Coronary artery (tissue), 2 donors: ENCODE measurements at places on chromosomes 4 and X.

- no peak for DNase-seq
Measured at GRCh38 chrX:66676413-66676812, 37.5 kb upstream of the EDA2R start.

GRCh38 chr4:68337004-68337403 is 12.9 kb downstream of the YTHDC1 start:
- no peak for DNase-seq

DNA sequence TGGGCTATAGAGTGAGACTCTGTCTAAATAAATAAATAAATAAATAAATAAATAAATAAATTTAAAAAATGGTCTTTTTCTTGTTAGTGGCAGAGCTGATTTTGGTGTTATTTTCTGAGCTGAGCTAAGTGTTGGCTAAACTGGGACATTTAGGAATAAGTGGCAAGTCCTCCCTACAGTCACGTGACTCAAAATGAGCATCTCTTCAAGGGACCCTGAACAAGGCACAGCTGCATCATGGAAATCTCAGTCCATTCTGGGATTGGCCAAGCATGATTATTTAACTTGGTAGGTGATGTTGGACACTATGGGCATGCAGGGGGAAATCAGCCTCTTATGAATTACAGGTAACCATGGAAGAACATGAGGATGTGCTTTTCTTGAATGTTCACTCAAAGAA is 42.0 kb downstream of the HAND2 start:
- DNase-seq = no peak

DNA sequence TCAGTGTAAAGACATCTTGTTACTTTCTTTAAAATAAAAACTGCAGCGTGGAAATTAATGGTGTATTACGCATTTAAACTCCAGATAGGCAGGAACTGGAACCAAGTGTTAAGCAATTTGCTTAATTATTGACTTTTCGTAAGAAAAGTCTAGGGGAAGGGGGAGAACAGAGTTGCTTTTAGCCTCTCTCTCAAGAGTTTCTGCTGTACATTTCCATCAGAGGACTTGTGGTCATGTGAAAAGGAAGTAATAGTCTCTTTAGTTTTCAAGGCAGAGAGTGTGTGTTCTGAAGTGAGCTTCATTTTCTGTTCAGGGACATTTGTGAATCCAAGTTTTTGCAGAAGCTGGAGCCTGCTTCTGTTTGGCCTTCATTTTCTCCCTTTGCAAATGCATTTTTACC is 127.2 kb downstream of the UBE2K start:
- DNase-seq = no peak

GRCh38 chr4:10066206-10066605 is 44.9 kb upstream of the SLC2A9 start:
- no peak for DNase-seq

- no peak for DNase-seq
Measured at GRCh38 chrX:21645886-21646285, 12.2 kb downstream of the KLHL34 start.

- no peak for DNase-seq
Measured at GRCh38 chr4:138297743-138298405, 55.7 kb upstream of the SLC7A11 start.

DNA sequence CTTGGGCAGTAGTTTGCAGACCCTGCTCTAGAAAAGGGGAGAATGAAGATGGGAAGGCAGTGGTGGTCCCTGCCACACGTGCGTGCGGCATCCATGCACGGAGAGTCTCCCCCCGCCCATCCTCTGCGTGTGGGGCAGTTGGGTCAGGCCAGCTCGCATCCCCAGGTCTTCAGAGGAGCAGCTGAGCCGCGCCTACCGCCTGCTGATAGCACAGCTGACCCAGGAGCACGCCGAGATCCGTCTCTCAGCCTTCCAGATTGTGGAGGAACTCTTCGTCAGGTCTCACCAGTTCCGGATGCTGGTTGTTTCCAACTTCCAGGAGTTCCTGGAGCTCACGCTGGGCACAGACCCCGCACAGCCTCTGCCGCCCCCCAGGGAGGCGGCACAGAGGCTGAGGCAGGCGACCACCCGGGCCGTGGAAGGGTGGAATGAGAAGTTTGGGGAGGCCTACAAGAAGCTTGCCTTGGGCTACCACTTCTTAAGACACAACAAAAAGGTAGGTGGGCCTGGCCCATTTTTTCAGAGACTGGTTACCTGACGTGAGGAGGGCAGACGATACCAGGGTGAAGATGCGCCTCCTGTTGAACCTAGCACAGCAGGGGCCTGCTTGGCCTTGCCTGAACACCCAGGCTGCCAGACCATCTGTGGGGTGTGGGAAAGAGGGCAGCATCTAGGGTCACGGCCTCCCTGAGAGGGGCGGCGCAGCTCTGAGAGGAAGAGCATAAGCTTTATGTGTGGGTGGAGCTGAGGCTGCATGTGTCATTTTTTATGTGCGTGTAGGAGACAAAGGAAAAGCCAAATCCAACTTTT is 2.6 kb downstream of the UVSSA start:
- DNase-seq = no peak

- DNase-seq = no peak
Measured at GRCh38 chrX:121864561-121864960, 817.2 kb downstream of the GLUD2 start.

DNA sequence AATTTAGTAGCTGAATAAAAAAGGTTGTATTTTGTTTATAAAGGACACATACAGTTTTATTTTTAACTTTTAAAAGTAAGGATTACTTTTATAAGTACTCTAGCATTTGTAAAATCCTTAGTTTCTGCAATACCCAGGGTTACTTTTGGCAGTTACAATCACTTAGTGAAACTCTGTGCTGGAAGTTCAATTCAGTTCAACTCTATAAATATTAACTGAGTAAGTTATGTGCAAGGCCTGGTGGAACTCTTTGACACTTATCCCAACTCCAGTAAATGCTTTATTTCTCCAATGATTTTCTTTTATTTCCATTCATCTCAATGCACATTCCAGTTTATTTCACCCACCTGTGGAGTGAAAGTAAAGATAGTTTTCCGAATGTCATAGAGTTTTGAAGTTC is 63.3 kb upstream of the HDAC8 start:
- DNase-seq = no peak

- DNase-seq = no peak
Measured at GRCh38 chrX:43551590-43551989, 104.5 kb upstream of the MAOA start.

DNA sequence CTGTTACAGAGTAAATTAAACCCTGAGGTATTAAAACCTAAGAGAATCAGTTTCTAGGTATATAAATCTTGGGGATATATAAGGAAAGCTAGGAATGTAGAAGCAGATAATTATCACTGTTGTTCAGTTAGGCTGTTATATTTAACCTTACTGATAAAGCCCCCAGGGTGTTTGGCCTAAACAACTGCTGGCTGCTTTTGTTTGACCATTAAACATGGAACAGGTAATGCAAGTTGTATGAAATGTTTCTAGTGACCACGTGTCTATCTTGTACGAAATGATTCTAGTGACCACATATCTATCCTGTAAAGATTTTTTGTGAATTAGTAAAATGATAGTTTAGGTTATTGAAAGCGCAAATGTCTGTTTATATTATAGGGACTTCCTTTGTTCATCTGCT is 52.6 kb downstream of the SGMS2 start:
- DNase-seq = no peak

- DNase-seq = no peak
Measured at GRCh38 chr4:151783867-151784266, 23.1 kb upstream of the GATB start.

DNA sequence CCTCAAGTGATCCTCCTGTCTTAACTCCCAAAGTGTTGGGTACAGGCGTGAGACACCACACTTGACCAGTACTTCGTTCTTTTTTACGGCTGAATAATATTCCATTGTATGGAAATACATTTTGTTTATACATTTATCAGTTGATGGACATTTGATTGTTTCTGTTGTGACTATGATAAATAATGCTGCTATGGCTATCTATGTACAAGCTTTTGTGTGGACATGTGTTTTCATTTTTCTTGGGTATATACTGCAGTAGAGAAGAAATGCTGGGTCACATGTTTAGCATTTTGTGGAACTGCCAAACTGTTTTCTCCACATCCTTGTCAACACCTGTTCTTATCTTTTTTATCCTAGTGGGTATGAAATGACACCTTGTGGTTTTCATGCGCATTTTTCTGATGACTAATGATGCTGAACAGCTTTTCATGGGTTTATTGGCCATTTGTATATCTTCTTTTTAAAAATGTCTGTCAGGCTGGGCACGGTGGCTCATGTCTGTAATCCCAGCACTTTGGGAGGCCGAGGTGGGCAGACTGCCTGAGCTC is 37.3 kb downstream of the SAT1 start:
- DNase-seq = no peak

DNA sequence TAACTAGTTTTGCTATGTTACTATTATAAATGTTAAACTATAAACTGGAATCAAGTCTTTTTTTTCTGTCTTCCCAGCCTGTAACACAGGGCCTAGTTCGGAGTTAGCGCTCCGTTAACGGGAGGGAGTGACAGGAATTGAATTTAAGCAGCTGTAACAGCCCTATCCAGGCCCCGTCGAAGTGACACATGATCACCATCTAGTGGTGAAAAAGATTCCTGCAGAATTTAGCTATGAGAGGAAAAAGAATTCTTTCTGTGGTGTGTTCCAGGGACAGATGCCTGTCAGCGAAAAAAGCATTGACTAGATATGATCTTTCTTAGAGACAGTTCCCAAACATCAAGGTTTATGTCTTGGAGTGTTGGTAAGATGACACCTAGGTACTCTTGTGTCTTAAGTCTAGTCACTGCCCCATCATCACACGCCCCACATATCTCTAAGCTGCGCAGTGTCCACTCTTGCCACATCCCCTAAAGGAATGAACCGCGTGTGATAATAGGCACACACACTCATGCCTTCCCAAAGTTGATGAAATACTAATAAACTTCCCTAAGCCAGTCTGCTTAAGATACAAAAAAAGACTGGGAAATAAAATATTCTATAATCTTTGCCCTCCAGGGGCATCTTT is 2.1 kb downstream of the GAB3 start:
- DNase-seq = no peak

- DNase-seq = no peak
Measured at GRCh38 chr4:148207068-148207467, 235.1 kb downstream of the NR3C2 start.

DNA sequence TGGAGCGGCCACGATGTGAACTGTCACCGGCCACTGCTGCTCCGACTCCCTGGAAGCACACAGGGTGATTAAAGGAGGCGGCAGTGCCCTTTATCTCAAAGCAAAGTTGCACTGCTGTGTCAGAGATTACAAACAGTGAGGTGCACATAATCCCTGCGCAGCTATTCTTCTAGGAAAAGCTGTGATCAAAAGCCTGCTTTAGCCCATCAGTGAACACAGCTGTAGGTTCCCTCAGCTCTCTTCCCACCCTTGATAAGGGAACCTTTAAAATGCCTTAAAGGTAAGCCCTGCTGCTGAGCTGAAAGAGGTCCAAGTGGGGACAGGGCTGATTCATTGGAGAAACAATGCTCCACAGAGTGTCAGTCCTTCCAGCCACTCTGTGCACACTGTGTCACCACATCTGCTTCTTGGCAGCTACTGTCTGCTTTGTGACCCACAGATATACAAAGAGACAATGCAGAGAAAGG is 127.6 kb downstream of the EIF4E start:
- no peak for DNase-seq

DNA sequence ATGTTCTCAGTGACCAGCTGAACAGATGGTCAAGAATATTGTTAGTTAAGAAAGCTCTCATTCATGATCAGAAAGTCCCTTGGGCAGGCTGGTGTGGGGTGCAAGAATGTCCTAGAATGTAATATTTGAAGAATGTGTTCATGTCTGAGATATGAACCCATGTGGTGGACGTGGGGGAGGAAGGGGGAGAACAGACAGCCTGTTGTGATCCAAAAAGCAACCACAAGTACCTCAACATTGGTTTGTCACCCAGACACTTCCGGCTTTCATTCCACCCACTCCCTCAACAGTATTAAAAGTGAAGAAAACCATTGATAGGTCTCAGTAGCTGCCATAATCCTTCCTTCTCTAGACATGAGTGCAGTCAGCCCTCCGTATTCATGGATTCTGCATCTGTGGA is 82.2 kb downstream of the MAML3 start:
- no peak for DNase-seq

DNA sequence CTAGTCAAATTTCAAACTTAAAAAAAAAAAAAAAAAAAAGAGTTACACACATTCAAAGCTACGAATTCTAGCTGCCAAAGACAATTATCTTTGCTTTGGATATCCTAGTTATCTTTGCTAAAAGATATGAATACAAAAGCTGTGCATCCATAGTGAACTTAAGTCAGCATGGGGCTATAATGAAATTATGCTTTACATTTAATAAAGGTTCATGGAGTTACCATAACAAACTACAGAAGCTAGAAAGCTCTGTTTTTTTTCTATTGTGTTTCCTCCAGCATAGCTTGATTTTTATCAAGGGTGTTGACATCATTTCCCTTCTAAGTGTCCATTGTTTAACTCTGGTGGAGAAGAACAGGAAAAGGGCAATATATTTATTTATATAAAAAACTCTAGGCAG is 234.1 kb downstream of the ANKRD50 start:
- DNase-seq = no peak

DNA sequence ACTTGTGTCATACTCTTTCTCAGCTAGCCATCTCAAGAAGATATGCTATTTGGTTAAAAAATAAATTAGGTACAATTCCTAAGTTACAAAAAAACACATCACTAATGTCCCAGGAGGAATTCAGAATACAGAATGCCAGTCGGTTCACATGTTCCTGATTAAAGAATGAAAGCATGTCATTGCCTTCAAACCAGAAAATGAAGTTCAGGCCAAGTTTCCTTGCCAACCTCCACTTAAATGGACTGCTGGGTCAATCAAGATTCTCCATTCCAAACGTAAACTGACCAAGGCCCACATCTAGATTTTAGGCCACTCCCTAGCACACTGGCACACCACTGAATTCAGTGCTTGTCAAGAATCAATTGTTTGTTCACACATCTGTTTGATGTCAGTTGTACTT is 6.5 kb downstream of the PIGA start:
- DNase-seq = no peak

DNA sequence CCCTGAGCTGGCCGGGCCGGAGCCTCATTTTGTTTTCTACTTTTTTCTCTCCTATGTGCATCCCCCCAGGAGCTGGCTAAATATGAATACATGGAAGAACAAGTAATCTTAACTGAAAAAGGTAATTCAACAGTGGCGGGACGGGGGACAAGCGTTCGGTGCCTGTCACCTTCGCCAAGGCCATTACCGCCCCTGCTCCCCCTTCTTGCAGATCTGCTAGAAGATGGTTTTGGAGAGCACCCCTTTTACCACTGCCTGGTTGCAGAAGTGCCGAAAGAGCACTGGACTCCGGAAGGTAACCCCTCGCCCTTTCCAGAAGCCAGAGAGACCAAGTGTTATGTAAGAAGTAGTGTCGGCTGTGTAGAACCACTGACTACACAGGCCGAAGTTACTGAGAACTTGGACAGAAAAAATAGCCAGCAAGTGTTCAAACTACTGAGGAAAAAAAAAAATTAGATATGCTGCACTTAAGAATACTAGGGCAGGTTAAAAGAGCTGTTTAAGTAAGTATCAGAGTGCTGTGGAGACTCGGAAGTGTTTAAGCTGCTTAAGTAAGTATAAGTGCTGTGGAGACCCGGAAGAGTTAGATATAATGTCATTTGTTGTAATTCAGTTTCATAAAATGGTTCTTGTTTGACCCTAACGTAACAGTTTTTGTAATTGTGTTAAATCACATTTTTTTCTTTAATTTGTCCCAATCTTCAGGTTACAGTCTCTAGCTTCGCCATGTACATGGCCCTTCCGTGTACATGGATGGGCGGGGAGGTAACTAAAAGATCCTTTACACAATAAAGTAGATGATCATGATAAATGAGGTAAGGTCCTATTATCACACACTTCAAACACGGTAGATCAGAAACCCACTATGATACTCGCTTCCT is 856 bp downstream of the SAT1 start:
- no peak for DNase-seq

GRCh38 chr4:27908356-27908755 is 1047.7 kb downstream of the STIM2 start:
- no peak for DNase-seq
